ENCODE measurements at places on chromosomes 16 and 17.

GRCh38 chr16:50265260-50265659 is 1.1 kb upstream of the ADCY7 start:
- peak; percentile 37 for DNase-seq

DNA sequence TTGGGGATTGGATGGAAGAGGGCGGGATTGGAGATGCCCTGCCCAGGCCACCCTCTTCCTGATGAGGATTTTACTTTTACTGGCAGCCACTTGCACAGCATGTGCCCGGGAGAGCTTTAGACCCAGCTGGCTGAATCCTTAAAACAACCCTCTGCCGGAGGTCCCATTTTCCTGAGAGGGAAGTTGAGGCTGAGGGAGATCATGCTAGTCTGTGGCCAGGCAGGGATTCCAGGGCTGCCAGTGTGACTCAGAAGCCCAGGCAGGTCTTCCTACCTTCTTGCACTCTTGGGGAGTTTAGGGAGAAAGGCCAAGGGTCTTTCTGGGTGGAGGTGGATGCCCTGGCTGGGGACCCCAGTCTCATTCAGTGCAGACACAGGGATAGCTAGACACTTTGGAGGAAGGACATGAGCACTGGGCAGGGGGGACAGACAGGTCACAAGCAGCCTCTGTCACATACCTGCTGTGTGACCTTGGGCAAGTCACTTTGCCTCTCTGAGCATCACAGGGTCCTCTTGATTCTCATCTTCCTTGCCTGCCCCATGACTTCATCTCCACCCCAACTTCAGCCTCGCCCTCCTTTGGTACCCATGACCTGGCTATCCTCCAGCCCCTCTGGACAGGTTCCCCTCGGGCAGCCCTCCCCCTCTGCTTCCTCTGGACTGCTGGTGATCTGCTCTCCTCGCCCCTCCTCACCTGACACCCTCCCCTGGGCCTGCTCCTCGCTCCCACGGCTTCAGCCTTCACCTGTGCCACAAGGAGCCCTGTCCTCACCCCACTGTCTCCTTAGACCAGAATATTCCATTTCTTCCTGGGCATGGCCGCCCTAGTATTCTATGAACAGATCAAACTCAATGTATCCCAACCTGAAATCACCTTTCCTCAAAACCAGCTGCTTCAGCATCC is 11.3 kb upstream of the DCAF7 start:
- DNase-seq, result no peak

DNA sequence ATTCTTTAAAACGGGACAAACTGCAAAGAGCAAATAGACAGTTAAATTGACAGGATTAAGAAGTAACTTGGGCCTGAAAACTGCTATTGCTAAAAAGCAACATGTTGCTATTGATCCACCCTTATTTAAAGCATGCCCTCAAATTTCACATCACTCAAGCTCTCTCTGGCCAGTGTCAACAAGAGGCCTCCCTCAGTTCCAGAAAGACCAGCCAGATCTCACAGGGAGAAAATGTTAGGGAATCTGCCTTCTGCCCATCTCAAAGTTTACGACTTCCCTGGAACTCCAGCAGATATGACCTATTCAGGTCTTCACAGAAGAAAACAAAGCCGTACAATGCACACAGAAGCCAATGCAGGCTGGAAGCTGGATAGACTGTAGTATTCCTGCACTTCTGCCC is 8.9 kb downstream of the CFAP20 start:
- no peak for DNase-seq

GRCh38 chr17:65123757-65124675 is 13.2 kb upstream of the RGS9 start:
- no peak for DNase-seq

DNA sequence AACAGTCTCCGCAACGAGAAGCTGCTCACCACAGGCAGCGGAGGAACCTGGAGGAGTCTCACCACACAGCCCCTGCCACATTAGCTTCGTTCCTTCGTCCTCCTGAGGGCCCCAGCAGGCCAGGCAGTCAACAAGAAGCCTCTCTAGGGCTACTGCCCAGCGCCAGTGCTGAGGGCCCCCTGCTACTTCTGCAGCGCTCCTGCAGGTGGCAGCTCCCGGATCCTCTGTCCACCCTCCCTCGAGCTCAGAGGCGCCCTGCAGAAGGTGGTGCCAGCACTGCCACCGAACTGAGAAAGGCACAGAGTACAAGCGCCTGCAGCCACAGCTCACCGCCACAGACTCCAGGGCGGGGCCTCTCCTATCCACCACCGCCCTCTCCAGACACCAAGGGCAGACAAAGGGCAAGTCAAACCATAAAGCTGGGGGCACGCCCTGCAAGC is 27.3 kb downstream of the KDM8 start:
- DNase-seq, result peak; percentile 53

- no peak for DNase-seq
Observed at GRCh38 chr17:78019367-78019975, 61.0 kb downstream of the TNRC6C start.

- DNase-seq, result peak; percentile 47
Observed at GRCh38 chr16:67173808-67174705, 3.7 kb downstream of the NOL3 start.

DNA sequence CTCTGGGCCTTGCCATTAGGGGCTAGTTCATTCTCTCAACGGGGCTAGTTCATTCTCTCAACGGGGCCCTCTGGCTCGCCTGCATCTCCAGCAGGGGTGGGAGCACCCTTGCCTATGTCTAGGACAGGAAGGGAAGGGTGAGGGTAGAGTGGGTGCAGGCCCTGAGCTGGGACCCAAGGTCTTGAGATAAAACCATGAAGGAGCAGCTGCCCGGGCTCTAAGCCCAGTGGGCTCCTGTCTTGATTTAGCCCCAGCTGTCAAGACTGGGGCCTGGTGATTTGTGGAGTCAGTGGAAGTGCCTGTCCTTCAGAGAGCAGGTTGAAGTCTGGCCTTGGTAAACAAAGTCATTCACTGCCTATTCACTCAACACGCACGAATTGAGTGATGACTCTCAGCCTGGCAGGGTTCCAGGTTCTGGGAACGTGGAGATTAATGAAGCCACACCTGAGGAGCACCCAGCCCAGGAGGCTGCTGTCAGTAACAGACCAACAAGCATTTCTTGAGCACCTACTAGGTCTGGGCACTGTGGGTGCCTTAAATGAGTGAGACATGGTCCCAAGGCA is 35.4 kb downstream of the WNT3 start:
- DNase-seq, result no peak

DNA sequence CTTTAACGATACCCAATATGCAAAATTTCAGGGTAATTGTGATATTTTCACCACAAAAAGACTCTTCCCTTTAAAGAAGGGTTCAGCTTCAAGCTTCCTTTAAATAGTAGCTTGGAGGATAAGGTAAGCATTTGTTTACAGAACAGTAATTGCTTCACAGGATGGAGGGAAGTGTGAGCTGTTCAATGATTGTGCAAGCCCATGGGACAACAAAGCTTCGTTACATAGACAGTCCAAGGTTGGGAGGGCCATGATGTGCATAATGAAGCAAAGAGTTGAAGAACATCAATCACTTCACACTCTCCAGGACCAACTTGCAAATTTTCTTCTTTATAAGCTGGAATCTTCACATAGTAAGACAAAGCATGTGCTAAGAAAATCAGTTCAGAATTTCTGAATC is 145.0 kb upstream of the ASIC2 start:
- no peak for DNase-seq

GRCh38 chr16:72050769-72051464 is 3.4 kb upstream of the HP start:
- no peak for DNase-seq

DNA sequence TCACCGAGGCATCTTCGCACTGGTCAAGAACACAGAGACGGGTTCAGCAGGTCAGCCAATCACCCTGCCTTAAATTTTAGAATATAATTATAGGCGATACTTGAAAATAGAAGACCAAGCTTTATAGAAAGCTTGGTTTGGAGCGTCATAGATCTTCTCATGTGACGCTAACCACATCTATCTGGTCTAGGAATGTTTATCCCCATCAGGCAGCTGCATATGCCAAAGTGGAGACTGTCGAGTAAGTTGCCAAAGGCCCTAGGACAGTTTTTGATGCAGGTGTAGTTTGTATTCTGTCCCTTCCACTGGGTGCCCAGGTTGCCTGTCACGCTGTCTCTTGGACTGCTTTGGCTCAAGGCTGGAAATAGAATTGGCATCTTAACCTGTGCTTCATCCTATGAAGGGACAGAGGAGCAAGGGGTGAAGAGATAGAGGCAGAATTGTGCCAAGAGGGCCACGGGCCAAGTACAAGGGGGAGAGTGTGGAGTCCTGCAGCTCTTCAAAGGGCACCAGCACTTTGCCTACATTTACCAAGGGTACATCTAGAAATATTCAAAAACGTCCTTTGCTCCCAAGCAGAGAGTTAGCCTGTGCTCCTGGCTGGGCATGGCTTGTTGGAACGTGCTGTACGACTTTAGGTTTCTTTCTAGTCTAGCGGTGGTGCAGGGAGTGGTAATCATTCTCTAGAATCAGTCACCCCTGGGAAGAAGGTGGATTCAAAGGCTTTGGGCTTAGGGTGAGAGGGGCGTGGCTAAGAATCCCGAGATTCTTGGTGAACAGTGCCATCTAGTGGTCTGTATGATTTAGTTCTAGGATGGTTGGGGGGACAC is 5.3 kb upstream of the WIPI1 start:
- peak; percentile 51 for DNase-seq

DNA sequence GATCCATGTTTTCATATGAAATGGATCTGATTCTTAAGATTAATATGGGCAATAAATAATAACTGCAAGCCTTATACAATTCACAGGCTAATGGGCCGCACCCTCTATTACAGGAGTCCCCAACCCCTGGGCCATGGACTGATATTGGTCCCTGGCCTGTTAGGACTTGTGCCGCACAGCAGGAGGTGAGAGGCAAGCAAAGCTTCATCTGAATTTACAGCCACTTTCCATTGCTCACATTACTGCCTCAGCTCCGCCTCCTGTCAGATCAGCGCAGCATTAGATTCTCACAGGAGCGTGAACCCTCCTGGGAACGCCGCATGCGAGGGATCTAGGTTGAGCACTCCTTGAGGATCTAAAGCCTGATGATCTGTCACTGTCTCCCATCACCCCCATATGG is 26.8 kb downstream of the METTL16 start:
- no peak for DNase-seq

DNA sequence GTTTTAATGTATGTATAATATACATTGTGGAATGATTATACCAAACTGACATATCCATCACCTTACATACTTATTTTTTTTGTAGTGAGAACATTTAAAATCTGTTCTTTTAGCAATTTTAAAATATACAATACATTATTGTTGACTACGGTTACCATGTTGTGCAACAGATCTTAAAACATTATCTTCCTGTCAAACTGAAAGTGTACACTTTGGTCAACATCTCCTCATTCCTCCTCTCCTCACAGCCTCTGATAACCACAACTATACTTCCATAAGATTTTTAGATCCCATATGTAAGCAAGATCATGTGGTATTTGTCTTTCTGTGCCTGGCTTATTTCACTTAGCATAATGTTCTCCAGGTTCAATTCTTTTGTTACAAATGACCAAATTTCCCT is 7.5 kb upstream of the DNAJA2 start:
- no peak for DNase-seq

GRCh38 chr16:17359788-17360390 is 110.9 kb downstream of the XYLT1 start:
- no peak for DNase-seq

DNA sequence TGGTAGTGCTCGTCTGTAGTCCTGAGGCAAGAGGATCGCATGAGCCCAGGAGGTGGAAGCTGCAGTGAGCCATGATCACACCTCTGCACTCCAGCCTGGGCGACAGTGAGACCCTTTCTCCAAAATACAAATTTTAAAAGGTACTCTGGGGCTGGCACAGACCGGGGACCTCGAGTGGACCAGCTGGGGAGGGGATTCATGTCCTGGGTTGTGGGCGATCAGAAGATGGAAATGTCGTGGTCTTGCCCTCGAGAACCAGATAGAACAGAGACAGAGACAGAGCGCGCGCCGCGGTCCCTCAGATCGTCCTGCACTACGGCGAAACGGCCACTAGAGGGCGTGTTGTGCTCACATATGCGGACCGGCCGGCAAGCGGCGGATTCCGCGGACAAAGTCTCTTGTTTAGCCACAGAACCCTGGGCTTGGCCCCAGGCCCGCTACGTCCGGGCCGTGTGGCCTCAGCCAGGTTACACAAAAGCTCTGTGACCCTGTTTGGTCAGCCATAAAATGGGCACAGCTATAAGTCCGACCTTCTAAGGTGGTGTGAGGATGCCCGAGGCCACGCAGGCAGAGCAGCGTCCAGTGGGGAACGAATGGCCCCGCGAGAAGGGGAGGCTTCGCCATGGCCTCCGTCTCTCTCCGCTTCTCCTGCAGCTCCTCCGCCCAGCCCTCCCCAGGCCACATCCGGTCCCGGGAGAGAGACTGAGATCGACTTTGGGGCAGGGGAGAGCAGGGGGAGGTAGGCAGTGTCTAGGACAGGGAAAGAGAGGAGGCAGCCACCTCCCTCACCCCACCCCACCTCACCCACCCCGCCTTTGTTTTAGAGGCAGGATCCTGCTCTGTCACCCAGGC is 14.6 kb upstream of the SBK1 start:
- peak; percentile 71 for DNase-seq

- no peak for DNase-seq
Observed at GRCh38 chr17:68318103-68318991, 27.1 kb downstream of the ARSG start.

GRCh38 chr17:74702116-74702871 is 10.4 kb downstream of the CD300LF start:
- no peak for DNase-seq

DNA sequence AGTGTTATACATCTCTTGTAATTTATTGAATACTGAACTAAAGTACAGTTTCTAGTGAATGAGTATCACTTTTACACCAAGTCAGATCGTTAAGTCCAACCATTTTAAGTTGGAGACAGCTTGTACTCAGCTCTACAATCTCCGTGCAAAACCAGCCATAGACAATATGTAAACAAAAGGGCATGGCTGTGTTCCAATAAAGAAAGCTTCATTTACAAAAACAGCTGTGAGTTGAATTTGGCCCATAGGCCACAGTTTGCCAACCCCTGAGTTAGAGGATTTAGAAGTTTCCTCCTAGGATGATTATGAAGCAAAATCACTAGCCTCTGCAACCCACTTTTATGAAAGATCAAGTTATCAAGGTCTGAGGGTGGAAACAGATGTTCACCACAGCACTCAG is 105.7 kb upstream of the RCVRN start:
- no peak for DNase-seq

All from T follicular helper cell (primary cell).